ENCODE measurements at places on chromosomes 7 and 10.

- no peak for DNase-seq
These were observed 146.9 kb downstream of the TFEC start for GRCh38 chr7:115883629-115884028.

DNA sequence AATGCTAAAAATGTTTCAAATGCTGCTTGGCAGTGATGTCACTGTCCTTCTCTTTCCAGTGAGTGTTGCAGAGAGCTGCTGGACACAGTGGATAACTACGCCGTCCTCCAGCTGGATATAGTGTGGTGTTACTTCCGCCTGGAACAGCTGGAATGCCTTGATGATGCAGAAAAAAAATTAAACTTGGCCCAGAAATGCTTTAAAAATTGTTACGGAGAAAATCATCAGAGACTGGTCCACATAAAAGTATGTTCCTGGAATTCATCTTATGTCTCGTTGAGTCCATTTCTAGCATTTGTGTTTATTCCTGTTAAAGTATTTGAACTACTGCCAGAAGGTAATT lies 25.2 kb downstream of the NUB1 start:
- no peak for DNase-seq

- DNase-seq = no peak
These were observed 272.4 kb upstream of the CELF2 start for GRCh38 chr10:10745291-10745690.

DNA sequence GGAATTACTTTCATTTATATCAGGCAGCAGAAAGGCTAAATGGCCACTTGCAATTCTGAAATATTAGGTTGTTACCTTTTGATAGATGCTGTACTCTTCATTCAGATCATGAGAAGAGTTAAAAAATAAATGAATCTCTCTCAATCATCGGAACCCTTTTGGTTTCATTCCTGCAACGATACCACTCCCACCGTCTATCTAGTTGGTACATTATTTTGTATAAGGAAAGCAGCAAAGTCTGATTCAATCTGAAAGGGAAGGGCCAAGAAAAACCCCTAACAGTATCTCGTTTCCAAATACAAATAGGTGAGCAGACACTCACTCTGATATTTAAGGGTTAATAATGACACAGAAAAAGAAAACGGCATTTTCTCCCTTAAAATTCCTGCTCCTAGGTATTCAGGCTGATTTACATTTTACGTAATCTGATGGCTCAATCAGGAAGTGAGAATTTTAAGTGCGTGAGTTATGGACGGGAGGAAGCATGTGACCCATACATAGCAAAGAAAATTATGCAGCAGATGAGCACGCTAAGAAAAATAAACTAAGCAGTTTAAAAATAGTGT lies 209.4 kb upstream of the KLF14 start:
- no peak for DNase-seq

GRCh38 chr7:107951172-107951787 lies 51.7 kb downstream of the LAMB1 start:
- no peak for DNase-seq

GRCh38 chr10:10902951-10903350 lies 114.7 kb upstream of the CELF2 start:
- no peak for DNase-seq

All from activated naive CD4-positive, alpha-beta T cell treated with anti-CD3 and anti-CD28 coated beads, Interleukin-2, amount 50 U/mL, for 16 hours (primary cell).